ENCODE measurements at places on chromosomes 3 and 15.

DNA sequence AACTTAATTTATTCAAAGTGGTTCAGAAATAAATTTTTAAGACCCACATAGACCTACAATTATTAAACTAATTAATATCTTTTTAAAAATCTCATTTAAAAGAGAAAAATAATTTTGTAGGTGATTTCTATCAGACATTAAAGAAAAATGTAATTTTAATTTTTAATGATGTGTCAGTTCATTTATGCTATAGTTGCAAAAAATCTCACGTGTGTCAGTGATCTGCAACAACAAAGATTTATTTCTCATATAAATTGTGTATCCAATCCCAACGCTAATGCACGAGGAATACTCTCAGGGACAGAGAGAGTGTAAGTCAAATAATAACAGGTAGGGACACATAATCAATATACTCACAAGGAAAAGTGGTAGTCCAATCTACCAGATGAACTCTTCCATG lies 456.6 kb upstream of the CCDC54 start:
- H3K4me3 ChIP-seq = no peak overlapping the region
- no peaks in the 10 kb centered on the region for H3K27me3 ChIP-seq
- H3K27ac ChIP-seq = no peak overlapping the region

- H3K36me3 ChIP-seq = no peaks in the 10 kb centered on the region
- DNase-seq = no peak
- H3K27ac ChIP-seq = peak overlapping the region; percentile 75
- H3K4me1 ChIP-seq = peaks cover 6% of the 10 kb centered on the region
These were observed 2.0 kb downstream of the CORO2B start for GRCh38 chr15:68580883-68581155.

DNA sequence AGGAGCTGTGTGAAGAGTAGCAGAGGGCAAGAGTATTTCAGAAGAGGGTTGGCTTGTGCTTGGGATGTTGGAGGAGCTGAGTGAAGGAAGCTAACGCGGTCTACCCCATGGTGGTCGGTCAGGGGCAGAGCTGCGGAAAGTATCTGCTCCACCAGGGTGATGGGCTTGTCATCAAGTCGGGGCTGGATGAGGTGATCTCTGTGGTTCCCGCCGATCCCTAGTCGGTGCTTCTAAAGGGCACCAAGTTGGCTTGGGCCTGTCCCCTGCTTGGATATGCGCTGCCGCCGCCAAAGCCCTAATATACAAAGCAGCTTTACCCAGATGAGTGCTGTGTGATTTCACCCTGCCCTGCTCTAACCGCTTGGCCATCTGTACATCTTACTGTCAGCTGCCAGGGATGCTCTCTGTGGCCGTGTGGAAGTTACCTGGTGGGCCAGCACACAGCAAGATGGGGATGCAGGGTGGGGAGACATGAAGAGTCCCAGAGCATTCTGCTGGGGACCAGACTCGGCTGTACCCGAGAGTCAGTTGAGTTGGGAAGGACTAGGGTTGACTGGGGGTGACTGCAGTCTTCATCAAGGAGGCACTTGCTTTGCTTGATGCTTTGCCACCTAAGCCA lies 226.1 kb upstream of the BHLHE40 start:
- no peaks in the 10 kb centered on the region for H3K27me3 ChIP-seq
- peaks cover 20% of the 10 kb centered on the region for H3K4me1 ChIP-seq
- H3K27ac ChIP-seq = no peak overlapping the region
- no peak for DNase-seq
- no peaks in the 10 kb centered on the region for H3K36me3 ChIP-seq

DNA sequence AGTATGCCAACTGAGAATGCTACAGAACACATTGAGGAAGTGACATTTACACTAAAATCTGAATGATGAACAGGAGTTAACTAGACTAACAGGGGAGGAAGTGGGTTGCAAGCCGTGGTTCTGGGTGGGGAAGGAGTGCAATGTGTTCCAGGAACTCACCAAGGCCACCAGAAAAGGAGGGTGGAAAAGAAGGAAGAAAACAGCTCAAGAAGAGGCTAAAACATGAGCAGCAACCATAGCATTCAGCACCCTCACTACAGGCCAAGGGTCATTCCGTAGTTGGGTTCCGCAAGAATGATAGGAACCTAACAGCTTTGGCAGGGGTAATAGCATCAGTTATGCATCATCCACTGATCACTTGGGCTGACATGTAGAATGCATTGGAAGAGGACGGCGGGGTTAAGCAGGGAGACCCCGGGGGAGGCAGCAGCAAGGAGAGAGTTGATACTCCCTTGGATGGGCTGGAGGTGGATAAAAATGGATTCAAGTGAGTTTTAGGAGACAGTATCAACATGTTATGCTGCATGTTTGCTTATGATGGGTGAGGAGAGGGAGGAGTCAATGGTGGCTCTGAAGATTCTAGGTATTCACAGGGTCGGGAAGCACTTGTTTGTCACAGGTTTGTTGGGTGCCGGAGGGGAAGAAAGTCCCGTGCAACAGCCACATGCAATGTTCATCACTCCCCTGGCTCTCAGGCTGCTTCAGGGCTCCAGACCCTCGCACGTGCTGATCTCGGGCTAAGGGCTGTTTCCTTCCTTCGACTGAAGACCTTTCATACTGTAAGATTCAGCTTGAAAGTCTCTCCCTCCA lies 53.2 kb downstream of the LIPC start:
- H3K36me3 ChIP-seq = no peaks in the 10 kb centered on the region
- no peak overlapping the region for H3K27ac ChIP-seq
- DNase-seq = no peak
- no peaks in the 10 kb centered on the region for H3K4me1 ChIP-seq
- no peak overlapping the region for H3K4me3 ChIP-seq
- no peaks in the 10 kb centered on the region for H3K27me3 ChIP-seq

GRCh38 chr15:37106490-37107001 lies 6.2 kb upstream of the MEIS2 start:
- H3K36me3 ChIP-seq = no peaks in the 10 kb centered on the region
- peak; percentile 83 for DNase-seq
- H3K4me1 ChIP-seq = no peaks in the 10 kb centered on the region
- no peaks in the 10 kb centered on the region for H3K27me3 ChIP-seq

- H3K4me3 ChIP-seq = no peak overlapping the region
- no peaks in the 10 kb centered on the region for H3K36me3 ChIP-seq
- DNase-seq = no peak
- H3K27ac ChIP-seq = no peak overlapping the region
- no peaks in the 10 kb centered on the region for H3K4me1 ChIP-seq
These were observed 40.8 kb downstream of the CLDN1 start for GRCh38 chr3:190281308-190282051.

- no peaks in the 10 kb centered on the region for H3K27me3 ChIP-seq
- H3K4me3 ChIP-seq = peak overlapping the region; percentile 1
- H3K27ac ChIP-seq = peak overlapping the region; percentile 90
- H3K4me1 ChIP-seq = no peaks in the 10 kb centered on the region
- no peaks in the 10 kb centered on the region for H3K36me3 ChIP-seq
- DNase-seq = peak; percentile 96
These were observed 123.0 kb upstream of the SPRED1 start for GRCh38 chr15:38129531-38130204.

- no peaks in the 10 kb centered on the region for H3K4me1 ChIP-seq
- H3K4me3 ChIP-seq = no peak overlapping the region
- no peak overlapping the region for H3K27ac ChIP-seq
- H3K27me3 ChIP-seq = no peaks in the 10 kb centered on the region
- H3K36me3 ChIP-seq = no peaks in the 10 kb centered on the region
These were observed 20.3 kb upstream of the DGKG start for GRCh38 chr3:186382217-186382885.

- DNase-seq = no peak
- no peaks in the 10 kb centered on the region for H3K4me1 ChIP-seq
These were observed 39.8 kb downstream of the FOXB1 start for GRCh38 chr15:60043744-60044435.

- no peaks in the 10 kb centered on the region for H3K27me3 ChIP-seq
- no peaks in the 10 kb centered on the region for H3K4me1 ChIP-seq
- H3K36me3 ChIP-seq = no peaks in the 10 kb centered on the region
- no peak for DNase-seq
- H3K27ac ChIP-seq = no peak overlapping the region
- H3K4me3 ChIP-seq = no peak overlapping the region
These were observed 145.7 kb upstream of the NPHP3 start for GRCh38 chr3:132867956-132868355.

GRCh38 chr3:140424726-140425125 lies 253.1 kb upstream of the TRIM42 start:
- no peak for DNase-seq
- H3K4me3 ChIP-seq = no peak overlapping the region
- no peaks in the 10 kb centered on the region for H3K27me3 ChIP-seq
- no peaks in the 10 kb centered on the region for H3K4me1 ChIP-seq

- DNase-seq = no peak
- peaks cover 8% of the 10 kb centered on the region for H3K27me3 ChIP-seq
- H3K27ac ChIP-seq = no peak overlapping the region
These were observed 120.7 kb downstream of the LMLN start for GRCh38 chr3:198080521-198081384.

- H3K36me3 ChIP-seq = no peaks in the 10 kb centered on the region
- H3K4me3 ChIP-seq = no peak overlapping the region
- no peaks in the 10 kb centered on the region for H3K4me1 ChIP-seq
- no peak overlapping the region for H3K27ac ChIP-seq
- DNase-seq = no peak
These were observed 67.8 kb downstream of the PLXNA1 start for GRCh38 chr3:127050733-127051132.

DNA sequence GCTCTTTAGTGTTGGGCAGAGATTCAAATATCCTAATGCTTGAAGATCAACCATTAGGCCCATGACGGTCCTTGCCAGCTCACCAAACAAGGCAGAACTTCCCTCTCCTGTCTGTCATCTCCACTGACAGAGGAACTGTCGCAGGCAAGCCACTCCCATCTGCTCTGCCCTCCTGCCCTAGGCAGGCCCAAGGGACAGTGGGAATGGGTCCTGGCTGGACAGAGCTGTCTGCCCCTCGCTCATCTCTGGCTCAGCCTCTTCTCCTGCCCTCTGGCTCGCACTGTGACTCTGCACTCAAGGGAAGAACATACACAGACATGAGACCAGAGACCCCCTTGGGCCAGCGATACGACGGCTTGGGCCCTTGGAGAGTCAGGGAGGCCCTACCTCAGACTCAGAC lies 7.6 kb upstream of the MUSTN1 start:
- DNase-seq = no peak
- H3K27me3 ChIP-seq = no peaks in the 10 kb centered on the region
- H3K27ac ChIP-seq = peak overlapping the region; percentile 74
- no peak overlapping the region for H3K4me3 ChIP-seq
- H3K36me3 ChIP-seq = no peaks in the 10 kb centered on the region

GRCh38 chr3:2889736-2890135 lies 220.4 kb downstream of the IL5RA start:
- H3K27me3 ChIP-seq = no peaks in the 10 kb centered on the region
- DNase-seq = no peak
- no peaks in the 10 kb centered on the region for H3K36me3 ChIP-seq
- no peak overlapping the region for H3K27ac ChIP-seq

DNA sequence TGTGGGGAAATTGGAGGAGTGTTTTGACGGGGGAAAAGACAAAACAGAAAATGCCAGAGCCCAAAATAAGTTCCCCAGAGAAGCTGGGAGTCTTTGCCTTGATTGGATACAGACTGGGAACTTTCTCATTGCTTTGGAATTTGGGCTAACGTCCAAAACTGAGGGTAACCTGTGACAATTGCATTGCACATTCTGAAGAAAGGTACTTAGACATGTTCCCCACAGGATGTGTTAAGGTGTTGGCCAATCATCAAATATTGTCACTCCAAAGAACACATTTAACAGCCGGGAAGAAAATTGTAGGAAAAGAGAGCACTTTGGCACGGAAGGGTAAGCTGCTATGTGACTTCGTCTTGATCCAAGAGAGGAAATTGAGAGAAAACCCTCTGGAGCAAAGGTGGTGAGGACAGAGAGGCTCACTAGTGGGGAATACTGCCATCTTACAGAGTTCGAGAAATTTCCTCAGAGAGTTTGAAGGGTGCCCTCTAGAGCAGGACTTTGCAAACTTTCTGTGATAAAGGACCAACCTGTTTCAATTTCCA lies 619.5 kb upstream of the TBL1XR1 start:
- H3K27me3 ChIP-seq = no peaks in the 10 kb centered on the region
- no peaks in the 10 kb centered on the region for H3K4me1 ChIP-seq
- H3K36me3 ChIP-seq = no peaks in the 10 kb centered on the region
- DNase-seq = no peak

- H3K4me3 ChIP-seq = no peak overlapping the region
- no peaks in the 10 kb centered on the region for H3K4me1 ChIP-seq
- H3K27me3 ChIP-seq = no peaks in the 10 kb centered on the region
These were observed 57.4 kb upstream of the GADL1 start for GRCh38 chr3:30951826-30952225.

Measured in uterus (tissue), 4 donors.